GM12865 (cell line): ENCODE measurements at places on chromosomes 4 and X.
A peak's percentile ranks its signal among the peaks of the same experiment; 100 is the strongest.

DNA sequence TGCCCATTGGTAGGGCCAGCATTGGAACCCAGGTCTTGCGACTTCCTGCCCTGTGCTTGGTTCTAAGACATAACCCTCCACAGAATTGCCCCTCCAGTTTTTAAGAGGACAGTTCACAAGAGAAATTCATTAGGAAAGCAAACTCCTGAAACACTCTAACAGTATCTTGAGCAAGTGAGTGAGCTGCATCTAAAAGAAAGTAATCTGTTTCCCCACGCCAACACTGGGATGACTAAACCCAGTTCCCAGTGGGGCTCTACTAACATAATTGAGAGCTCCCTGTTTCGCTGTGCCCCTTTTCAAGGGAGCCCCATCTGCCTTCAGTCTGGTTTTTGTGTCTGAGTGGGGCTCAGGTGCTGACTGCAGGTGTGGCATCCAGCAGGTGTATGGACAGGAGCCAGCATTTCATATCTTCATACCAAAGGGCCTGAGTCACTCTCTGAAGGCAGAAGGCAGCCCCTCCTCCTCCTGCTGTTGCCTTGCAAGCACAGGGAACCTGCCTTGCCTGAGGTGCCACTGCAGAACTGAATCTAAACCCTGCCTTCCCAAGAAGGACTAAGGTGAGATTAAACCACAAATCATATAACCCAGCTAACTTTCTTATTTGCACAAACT, 8.0 kb downstream of the AMOT start:
- no peak for DNase-seq

GRCh38 chrX:30489323-30489722, 88.2 kb downstream of the TASL start:
- peak; percentile 42 for DNase-seq

- DNase-seq: no peak
Measured at GRCh38 chr4:75634281-75634680, 4.0 kb upstream of the CDKL2 start.

- DNase-seq: no peak
Measured at GRCh38 chrX:47168495-47169073, 23.6 kb downstream of the RBM10 start.

DNA sequence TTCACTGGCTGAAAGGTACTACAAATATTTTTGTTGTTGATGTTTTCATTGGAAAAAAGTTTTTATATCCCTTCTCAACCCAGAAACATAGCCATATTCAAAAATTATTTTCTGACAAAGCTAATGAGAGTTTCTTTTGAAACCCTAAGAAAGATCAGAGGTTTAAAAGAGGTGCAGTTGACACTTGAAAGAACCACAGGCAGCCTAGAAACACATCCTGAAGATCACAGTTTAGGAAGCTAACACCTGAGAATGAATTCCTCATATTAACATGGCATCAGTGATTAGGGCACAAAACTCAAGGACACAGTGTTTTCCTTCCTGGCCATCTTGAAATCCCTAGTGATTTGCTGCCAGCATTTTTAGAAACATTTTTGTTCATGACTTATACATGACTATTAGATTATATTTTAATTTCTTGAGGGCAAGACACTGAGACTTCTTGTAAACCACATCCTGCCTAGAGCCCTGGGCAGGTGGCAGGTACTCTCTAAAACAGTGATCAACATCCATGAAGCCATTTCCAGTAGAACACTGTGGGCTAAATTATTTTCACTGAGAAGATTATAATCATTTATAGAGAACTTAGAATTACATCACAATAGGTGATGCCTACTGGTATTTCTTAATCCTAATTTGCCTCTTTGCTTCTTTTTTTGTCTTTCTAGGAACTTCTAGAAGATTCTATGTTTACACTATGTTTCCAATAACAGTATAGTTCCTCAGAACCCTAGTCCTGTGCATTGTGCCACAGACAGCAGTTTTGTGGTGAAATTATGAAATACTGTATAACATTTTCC, 80.0 kb downstream of the ARSJ start:
- DNase-seq: peak; percentile 70

DNA sequence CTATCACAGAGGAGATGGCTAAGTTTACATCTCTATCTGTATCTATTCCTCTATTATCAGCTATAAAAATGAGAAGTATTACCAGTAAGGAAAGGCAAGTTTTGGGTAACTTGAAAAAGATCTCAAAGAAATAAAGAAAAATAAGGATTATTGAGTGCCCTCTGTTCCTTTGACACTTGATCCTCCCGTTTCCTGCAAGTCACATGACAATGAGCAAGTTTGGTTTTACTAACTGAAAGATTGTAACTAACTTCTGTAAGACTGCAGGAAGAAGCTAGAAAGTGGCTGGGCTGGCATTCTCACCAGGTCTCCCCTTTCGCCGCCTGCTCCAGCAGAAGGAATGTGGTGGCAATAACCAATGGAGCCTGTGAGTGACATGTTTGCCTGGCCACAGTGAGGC, 59.2 kb downstream of the ARHGAP24 start:
- DNase-seq: no peak

DNA sequence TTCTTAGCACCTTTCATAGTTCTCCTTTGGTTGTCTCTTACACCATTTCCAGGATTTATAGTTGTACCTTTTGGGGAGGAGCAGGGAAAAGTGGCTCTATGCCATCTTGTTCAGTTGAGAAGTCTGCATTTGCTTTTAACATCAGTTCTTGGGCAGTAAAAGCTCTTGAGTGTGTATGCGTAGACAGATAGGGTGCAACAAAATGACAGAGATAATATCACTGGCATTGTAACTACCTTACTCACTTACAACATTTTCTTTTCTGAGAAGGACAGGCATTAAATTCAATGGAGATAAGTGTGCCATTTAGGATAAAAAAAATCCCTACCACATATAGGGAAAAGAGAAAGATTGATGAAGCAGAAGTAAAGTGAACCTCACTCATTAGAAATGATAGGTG, 38.9 kb downstream of the ADGRG4 start:
- no peak for DNase-seq

DNA sequence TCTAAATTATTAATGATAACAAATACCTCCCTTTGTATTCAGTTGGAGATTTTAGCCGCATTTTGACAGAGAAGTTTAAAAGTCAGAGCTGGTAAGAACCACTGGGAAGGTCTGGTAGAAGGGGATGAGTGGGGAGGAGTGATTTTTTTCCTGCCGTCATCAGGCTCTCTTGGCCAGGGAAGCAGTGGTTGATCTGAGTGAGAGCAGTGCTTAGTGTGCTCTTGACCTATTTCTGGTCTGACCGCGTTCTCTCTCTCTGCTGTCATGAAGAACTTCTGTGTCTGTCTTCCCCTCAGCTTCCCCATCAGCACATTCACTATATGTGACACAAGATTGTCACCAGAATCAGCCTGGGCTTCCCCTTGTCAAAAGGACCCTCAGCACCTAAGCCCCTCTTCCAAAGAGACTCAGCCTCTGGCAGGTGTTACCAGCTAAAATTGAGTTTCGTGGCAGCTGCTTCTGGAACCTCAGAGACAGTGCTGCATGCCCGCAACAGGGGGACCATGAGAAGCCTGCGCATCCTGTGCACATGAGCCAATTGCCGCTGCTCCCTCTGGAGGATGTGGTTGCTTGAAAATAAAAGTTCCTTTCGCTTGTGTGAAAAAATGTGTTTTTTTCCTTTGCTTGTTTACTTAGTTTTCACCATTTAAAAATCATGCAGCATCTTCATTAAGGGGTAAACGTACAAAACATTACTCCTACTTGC, 268.9 kb downstream of the C4orf33 start:
- peak; percentile 3 for DNase-seq

DNA sequence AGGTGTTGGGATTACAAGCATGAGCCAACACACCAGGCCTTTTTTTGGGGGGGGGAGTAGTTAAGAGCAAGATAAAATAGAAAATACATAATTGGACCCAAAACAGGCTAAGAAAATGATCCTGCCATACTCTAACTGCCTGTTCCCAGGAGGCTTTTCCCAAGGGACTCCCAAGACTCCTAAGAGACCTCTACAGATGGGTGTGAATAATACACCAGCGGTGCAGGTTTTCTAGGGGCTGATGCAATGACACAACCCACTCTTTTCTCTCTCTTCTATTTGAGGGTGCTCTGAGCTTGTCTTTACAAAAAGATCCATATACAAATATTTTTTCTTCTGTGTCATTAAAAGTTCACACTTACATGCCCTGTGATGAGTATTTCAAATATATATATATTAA, 116.9 kb downstream of the RASL11B start:
- no peak for DNase-seq

- peak; percentile 63 for DNase-seq
Measured at GRCh38 chr4:4631150-4631549, 89.3 kb upstream of the STX18 start.

- no peak for DNase-seq
Measured at GRCh38 chr4:76679691-76680090, 218.3 kb downstream of the SOWAHB start.

GRCh38 chrX:9352243-9352642, 112.6 kb upstream of the TBL1X start:
- DNase-seq: peak; percentile 66

DNA sequence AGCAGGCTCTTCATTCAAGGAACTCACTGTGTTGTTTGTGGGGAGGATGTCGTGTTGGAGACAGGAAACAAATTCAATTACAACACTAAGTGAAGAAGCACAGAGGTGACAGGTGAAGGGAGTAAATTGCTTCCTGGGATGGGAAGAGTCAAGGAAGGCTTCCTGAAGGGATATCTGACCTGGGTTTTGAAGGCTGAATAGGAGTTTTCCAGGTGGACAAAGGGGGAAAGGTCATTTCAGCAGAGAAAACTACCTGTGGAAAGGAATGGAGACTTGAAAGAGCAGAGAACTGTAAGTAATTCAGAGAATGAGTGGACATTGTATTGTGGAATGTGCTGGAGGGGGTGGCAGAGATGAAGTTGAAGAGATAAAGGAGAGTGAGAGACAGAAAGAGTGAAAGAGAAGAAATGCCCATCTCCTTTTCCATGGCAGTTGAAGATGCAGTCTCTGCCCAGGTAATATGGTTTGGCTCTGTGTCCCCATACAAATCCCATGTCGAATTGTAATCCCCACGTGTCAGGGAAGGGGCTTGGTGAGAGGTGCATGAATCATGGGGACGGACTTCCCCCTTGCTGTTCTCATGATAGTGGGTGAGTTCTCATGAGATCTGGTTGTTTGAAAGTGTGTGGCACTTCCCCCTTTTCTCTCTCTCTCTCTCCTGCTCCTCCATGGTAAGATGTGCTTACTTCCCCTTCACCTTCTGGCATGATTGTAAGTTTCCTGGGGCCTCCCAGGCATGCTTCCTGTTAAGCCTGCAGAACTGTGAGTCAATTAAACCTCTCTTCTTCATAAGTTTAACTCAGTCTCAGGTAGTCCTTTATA, 205.7 kb upstream of the BCOR start:
- DNase-seq: peak; percentile 51

DNA sequence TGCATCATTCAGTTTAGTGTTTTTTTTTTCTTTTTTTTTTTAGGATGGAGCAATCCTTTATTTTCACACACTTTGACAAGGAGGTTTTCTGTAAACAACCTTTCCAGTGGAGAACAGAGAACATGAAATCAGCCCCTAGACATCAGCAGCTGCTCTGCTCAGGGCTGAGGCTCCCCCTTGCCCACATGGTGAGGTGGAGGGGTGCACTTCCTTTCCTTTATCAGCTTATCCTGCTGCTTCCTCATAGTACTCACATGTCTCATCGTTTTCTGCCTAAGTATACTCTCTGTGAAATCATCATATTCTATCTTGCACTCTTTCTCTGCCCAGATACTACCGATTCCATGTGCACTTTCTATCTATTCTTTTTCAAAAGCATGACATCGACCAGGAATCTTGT, 47.6 kb upstream of the PRSS12 start:
- DNase-seq: no peak

DNA sequence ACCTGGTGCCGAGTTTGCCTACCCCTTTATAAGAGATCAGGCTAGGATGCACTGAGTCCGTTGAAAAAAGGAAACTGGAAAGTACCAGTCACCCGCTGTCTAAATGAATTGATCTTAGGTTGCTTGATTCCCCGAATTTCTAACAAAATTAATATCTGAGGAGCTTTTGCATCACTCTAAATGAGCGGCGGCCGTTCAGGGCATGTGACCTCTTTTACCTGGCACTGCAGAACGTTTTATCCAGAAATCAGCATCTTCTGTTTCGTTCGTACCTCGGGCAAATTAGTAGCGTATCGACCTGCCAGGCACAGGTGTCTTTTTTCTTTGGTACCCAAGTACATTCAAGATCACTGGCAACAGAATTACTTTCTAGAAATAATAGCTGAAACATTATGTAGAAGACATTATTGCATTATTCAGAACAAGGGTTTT, 876 bp downstream of the KLHL2 start:
- DNase-seq: no peak

- peak; percentile 76 for DNase-seq
Measured at GRCh38 chr4:26028793-26029567, 115.0 kb downstream of the SMIM20 start.

DNA sequence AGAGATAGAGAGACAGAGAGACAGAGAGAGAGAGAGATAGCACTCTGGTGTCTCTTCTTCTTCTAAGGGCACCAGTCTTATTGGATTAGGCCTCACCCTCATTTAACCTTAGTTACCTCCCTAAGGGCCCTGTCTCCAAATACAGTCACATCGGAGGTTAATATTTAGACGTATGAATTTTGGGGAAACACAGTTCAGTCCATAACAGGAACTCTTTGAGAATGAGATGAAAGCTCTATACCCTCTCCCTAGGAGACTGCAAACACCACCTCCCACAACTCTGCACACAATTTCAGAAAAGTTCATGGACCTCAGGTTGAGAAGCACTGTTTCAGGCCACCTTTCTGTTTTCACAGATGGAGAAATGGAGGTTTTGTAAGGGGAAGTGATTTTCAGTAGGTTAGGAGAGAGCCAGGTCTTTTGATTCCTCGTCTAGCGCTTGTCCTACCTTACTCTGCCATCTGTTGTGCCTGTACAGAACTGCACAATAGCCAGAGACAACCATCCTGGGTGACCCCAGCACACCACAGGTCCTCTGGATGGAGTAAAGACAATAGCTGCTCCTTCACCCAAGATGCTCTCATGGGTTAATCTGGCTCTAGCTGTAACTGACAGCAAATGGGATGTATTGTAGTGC, 16.9 kb upstream of the LOC101059915 start:
- DNase-seq: peak; percentile 71

DNA sequence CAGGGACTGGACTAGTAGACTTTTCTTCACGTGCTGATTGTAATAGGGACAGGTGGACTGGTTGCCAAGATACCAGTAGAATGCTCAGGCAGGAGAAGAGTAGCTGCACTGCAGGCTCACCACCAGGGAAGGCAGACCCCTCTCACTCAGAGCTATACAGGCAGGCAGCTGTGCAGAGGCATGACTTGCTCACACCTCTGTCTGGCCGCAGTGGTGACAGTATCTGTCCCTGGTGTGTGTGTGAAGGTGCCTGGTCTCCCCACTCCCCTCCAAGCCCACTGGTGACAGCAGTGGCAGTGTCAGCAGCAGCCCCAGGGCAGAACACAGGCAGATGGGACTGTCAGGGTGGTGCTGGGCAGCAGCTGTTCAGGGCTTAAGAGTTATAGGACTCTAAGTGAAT, 140.7 kb downstream of the RPS6KA6 start:
- DNase-seq: no peak

- DNase-seq: no peak
Measured at GRCh38 chrX:84153538-84153937, 34.5 kb downstream of the RPS6KA6 start.

- DNase-seq: peak; percentile 35
Measured at GRCh38 chr4:140150886-140151698, 2.9 kb downstream of the MAML3 start.
